ENCODE measurements at places on chromosomes 7 and 10.

GRCh38 chr7:43694399-43694748 lies 34.9 kb downstream of the COA1 start:
- DNase-seq, result no peak

DNA sequence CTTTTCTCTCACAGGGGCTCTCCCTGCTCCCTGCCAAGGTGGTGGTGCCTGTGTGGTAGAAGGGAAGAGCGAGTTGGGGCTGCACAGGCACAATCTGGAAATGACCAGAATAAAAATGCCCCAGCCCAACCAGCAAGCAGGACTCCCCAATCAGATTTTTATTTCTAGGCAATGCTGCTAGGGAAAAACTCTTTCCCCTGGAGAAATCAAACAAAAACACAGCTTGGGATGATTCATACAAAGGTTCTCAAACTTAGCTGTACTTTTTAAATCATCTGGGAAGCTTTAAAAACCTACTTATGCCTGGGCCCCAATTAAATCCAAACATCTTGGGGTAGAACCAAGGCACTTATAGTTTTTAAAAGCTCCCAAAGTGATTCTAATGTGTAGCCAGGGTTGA lies 243.2 kb downstream of the HTR7 start:
- no peak for DNase-seq

- no peak for DNase-seq
Measured at GRCh38 chr10:130128062-130128781, 8.0 kb upstream of the GLRX3 start.

DNA sequence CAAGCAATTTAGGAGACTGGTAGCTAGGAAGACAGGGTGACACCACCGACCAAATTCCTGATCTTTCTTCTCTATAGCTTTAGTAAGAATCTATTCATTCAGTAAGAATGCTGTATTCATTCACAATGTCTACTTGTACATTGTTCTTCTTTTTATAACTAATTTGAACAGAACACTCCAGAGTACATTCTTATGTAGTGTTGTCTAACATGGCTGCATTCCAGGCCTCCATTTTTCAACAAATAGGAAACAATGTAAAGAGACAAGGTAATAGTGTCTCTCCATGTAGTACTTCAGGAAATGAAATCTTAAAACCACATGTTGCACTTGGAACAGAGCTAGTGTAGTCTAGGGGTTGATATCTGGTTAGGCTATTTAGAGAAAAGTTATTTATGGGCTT lies 1.8 kb downstream of the VCL start:
- DNase-seq, result no peak

DNA sequence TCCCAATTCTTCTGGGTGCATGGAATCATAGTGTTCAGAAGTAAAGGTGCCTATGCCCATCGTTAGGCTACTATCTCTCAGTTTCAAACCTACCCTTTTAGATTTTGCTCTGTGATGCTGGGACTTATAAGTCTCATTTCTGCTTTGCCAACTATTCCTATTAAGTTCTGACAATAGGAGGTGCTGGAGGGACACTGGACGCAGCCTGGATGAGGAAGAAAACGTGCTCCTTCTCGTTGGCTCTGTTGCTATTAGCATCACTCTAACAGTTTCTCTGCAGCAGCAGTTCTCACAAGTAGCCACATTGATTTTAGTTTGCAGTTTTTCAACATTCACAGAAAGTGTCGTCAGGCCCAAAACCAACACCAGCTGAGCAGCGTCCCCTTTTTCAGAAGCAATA lies 72.4 kb downstream of the ABCC2 start:
- DNase-seq, result no peak

DNA sequence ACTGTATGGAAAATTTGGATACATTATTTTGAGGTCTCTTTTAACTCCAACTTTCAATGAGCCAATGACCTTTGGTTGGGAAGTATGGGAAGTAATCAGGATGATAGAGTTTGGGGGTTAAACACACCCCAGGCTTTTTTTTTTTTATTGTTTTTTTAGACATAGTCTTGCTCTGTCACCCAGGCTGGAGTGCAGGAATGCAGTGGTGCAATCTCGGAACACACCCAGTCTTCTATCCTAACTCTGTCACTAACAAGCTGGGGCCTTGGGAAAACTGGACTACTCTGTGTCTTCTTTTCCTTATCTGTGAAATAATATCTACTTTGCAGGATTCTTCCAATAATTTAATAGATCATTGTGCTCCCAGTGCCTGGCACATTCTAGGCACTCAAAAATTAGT lies 37.6 kb upstream of the AGBL3 start:
- DNase-seq, result no peak

- no peak for DNase-seq
Measured at GRCh38 chr7:84291756-84292155, 97.2 kb upstream of the SEMA3A start.

- no peak for DNase-seq
Measured at GRCh38 chr10:43024524-43024923, 52.3 kb upstream of the RET start.

DNA sequence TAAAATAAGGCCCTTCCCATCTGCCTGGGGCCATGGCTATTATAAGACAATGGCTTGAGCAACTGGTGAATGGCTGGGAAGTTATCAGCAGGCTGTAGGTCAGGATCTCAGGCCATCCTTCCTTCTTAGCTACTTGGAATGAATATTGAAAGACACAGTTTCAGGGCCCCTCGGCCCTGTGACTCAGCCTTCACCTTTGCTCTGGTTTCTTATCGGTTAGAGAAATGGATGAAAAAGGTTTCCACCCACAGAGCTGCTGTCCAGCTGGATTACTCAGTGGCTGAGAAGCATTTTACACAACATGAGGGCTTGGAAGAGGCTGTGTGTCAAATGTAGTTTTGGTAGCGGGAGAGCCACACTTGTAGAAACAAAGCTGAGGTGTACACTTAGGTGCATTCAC lies 9.4 kb downstream of the ACSL5 start:
- DNase-seq, result no peak

DNA sequence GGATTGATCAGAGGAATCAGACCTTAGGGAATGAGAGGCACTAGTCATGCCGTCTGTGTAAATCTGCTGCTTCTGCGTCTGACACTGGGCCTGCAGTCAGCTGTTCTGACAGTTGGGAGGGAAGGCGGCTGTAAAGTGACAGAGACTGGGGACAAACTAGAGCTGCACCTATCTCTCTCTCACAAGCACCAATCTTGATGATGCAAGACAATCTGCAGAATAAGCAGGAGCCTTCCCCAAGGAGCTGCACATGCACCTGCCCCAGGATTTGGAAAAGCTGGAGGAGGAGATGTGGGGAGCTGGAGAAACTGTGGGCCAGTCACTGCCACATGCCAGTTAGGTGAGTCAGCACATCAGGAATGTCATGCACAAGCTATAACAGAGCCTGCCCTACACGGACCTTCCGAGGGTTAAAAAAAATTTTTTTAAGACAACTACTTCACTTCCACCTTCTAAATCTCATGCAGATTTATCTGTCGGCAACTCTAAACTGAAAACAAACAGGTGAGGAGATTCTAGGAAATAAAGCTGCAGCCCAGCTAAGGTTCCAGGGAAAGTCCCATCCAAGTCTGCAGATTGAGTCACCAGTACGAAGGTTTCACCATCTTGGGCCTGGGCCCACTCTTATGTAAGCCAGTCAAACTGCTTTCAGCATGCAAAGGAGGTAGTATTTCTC lies 39.2 kb downstream of the ENO4 start:
- DNase-seq, result no peak

GRCh38 chr7:3896169-3896765 lies 595.2 kb downstream of the SDK1 start:
- DNase-seq, result no peak

GRCh38 chr7:27053153-27053552 lies 42.6 kb downstream of the HOXA1 start:
- no peak for DNase-seq

- no peak for DNase-seq
Measured at GRCh38 chr10:78981970-78982281, 86.8 kb upstream of the ZMIZ1 start.

- DNase-seq, result peak; percentile 70
Measured at GRCh38 chr10:91163869-91164474, 56.5 kb upstream of the PCGF5 start.

- DNase-seq, result no peak
Measured at GRCh38 chr10:118342638-118343020, 505 bp upstream of the FAM204A start.

GRCh38 chr7:158784270-158784669 lies 45.0 kb downstream of the ESYT2 start:
- DNase-seq, result no peak

DNA sequence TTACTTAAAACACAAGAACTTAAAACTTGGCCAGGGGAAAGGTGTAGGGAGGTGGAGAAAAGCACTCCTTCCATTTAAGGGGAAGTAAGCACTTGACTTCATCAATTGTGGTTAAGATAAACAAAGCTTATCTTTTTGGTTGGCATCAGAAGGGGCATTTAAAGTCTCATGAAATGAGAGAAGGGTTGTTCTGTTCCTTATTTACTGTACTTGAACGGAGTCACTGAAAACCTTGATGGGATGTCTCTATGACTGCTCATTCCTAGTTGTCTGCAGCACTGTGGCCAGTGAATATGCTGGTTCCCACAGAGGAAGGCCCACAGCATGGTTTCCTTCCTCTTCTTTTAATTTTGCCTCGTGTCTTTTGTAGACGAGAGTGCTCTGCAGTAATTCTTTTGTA lies 229.3 kb downstream of the AUTS2 start:
- no peak for DNase-seq

DNA sequence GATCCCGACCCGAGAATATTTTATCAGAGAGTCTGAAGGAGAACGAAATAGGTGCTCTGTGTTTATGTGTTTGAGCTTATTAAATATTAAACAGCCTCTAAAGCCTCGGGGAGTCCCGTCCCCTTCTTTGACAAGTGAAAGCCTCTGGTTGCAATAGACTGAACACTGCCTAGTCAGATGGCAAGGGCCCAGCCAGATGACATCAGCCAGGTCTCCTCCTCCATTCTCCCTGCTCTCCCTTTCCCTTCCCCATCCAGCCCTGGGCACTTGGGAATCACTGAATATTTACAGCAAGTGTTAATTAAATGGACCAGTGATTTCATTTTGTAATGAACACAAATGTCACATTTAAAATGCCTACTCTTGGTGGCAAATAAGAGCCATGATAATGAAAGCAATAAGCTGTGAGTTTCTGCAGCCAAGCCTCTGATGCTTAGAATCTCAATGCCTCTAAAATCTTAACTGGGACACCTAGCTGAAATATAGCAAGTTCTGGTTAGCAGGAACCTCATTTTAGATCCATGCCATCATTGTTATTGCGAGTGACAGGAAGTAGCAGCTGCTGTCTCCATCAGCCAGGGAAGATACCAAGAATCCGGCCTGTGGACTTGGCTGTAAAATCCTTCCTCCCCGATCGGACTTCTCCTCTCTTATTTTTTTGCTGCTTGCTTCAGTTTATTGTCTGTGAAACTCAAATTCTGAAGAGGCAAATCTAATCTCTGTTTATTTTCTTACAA lies 202.1 kb downstream of the PRPF18 start:
- no peak for DNase-seq

DNA sequence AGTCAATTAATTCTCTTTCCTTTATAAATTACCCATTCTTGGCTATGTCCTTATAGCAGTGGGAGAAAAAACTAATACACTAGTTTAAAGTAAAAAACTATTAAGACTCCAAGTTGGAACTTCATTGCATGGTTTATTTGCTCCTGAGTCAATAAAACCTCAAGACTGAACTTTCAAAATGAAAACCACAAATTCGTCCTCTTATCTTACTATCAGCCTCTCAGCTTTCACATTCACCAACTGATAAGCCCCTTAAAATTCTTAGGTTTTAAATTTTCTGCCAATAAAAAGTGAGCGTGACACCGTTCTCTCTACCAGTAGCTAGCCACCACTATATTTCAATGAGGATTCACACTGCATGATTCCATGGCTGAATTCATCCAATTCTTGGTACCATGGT lies 346.4 kb upstream of the NPSR1 start:
- no peak for DNase-seq

- peak; percentile 48 for DNase-seq
Measured at GRCh38 chr10:3786295-3787015, 1.4 kb upstream of the KLF6 start.

- DNase-seq, result no peak
Measured at GRCh38 chr10:72542396-72542815, 83.5 kb downstream of the MICU1 start.

DNA sequence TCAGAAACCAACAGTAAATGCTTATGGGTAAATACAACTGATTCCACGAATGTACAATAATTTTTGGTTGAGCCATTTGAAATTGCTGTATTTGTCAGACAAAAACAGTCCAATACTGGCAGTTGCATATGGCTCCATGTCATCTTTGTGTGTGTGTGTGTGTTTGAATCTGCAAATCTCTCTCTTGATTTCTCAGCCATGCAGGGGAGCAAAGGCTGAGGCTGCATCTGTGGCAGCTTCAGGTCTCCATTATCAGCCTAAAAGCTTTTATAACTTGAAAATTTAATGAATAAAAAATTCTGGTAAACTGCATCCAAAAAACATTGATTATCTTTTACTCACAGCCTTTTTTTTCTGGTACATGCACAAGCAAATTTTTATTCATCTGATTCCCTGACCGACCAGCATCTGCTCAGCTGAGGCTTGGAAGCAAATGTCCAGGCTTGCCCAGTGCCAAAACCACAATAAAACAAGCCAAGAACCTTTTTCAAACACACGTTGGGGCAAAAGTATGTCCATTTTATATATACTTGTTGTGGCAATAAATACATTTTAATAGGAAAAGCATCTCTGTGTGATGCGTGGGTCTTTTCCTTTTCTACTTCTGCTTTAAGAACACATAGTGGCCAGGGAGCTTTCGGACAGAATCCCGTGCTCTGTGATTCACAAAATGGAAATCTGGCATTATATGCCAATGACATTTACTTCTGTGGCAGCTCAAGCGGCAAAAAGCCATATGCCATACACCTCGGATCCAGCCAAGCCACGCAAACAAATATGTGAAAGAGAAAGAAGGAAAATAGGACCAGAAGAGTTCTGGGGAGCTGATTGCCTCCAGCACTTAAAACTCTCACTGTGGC lies 275.6 kb upstream of the AOAH start:
- no peak for DNase-seq

GRCh38 chr10:69123306-69123746 lies 652 bp upstream of the VPS26A start:
- DNase-seq, result peak; percentile 47

- DNase-seq, result no peak
Measured at GRCh38 chr10:33732161-33732680, 397.8 kb upstream of the NRP1 start.

DNA sequence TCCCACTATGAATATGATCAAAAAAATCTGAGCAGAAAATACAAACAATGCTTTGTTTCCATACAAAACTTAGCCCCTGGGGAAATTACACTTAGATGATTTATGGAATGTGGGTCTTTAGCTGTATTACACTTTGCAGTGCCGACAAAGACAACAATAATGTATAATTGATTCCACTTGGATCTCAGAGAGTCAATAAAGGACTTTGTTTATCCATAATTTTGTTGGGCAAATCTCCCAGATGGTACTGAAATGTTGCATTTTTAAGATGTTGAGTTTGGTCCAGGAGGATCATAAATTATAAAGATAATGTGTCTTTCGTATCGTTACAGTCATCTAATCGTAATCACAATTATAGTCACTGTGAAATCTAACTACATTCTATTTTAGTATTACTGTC lies 66.9 kb upstream of the DOCK1 start:
- no peak for DNase-seq
